ENCODE measurements at places on chromosomes 7 and 10. TPM values are rescaled to one million over a fixed set of nuclear protein-coding genes. Genes with fewer than 3 reads are reported as not detected.

The SDK1 gene
- 0.06 TPM for total RNA-seq

The PRR15 gene
- not detected for total RNA-seq

DNA sequence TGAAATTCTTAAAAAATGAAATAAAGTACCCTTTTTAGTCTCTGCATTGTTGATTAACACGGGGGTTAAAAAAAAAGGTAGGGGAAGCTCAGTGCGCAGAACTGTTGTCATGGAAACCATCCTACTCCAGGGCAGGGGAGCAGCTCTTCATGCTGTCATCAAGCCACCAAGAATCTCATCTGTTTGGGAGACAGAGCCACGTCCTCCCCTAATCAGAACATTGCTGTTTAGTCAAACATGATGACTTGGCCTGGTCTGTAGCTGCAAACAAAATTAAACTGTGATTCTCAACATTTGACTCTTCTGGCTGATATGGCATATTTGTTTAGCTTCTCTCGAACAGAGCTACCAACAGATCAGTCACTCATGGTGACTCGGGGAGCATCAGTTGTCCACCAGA lies 254.4 kb upstream of the KLF14 start:
- H3K36me3 ChIP-seq: peaks cover 34% of the 10 kb centered on the region
- peaks cover 69% of the 10 kb centered on the region for H3K4me1 ChIP-seq
- no peak overlapping the region for H3K4me3 ChIP-seq
- ATAC-seq: peak; percentile 80
- no peaks in the 10 kb centered on the region for H3K27me3 ChIP-seq

- peak overlapping the region; percentile 72 for H3K27ac ChIP-seq
- H3K36me3 ChIP-seq: peaks cover 47% of the 10 kb centered on the region
- H3K4me1 ChIP-seq: peaks cover 19% of the 10 kb centered on the region
- no peak for ATAC-seq
- H3K4me3 ChIP-seq: no peak overlapping the region
Observed at GRCh38 chr10:73855413-73855812, 18.9 kb downstream of the CAMK2G start.

The PVRIG gene
- total RNA-seq: 28.5 TPM

DNA sequence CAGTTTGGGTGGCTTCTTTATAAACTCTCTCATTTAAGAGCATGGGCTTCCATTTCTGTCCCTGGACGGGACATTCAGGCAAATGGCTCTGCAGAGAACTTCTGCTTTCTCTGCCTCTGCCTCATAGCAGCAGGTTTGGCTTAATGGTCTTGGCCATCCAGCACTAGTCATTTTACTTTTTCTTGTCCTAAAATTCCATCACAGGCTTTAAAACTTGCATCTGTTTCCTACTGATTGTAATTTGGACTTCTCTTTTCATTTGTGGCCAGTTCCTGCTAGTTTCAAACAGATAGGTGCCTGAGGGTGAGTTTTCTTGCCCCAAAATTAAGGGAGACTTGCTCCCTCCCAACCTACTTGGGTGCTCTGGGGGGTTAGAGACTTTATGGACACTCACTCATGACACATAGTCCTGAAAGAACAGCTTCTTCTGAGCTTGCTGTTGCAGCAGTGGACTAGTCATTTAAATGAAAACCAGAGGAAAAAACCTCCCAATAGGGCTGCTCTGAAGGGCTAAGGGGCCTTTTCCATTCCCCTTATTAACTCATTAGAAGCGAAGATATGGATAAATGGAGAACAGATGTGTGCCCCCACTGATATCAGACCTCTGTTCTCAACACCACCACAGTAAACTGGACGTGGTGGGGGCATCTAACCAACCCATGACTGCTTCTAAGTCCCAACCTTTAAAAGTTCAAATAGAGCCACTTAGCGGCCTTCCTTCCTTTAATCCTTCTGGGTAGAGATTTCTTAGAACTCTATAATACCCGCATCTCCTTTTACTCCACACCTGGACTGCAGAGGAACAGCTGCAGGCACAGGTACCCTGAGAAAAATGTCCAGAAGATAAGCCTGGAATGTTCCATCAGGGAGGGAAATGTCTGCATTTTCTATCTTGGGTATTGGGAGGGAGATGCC lies 38.8 kb downstream of the SVOPL start:
- no peak for ATAC-seq
- H3K36me3 ChIP-seq: no peaks in the 10 kb centered on the region
- H3K27me3 ChIP-seq: peaks cover 46% of the 10 kb centered on the region

The PON1 gene
- total RNA-seq: not detected

DNA sequence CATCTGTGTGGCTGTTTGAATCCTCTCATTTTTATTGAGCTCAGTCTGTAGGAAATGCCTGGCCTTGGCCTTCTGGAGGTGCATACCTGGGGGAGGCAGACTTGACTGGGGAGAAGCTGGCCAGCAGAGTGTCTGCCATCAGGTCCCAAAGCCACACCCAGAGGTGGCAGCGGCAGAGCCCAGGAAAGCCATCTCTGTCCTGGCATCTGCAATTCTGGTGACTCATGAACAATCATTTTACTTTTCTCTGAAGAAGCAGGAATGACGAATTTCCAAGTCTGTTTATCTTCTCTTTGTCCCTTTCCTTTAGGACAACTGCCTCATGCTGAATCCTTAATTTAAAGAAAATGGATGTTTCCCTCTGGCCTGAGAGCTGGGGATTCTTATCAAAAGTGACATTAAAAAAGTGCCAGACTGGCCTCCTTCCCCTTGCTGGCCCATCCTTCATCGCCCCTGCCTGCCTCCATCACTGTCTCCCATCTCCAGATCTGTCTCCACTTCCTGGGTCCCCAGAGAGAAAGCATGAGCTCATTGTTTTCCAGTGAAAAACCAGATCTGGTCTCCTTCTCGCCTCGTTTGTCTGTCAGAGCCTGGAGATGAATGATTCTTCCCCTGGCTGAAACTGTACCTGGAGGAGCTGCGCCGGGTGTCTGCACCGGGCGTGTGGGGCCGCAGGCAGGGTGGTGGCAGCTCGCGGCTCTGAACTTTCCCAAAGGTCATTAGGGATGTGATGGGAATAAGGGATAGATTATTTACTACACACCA lies 124.5 kb downstream of the TMEM178B start:
- peaks cover 3% of the 10 kb centered on the region for H3K27me3 ChIP-seq
- H3K4me3 ChIP-seq: no peak overlapping the region
- ATAC-seq: no peak
- no peaks in the 10 kb centered on the region for H3K36me3 ChIP-seq

The SPDYE1 gene
- total RNA-seq: not detected

The ARMS2 gene
- not detected for total RNA-seq

DNA sequence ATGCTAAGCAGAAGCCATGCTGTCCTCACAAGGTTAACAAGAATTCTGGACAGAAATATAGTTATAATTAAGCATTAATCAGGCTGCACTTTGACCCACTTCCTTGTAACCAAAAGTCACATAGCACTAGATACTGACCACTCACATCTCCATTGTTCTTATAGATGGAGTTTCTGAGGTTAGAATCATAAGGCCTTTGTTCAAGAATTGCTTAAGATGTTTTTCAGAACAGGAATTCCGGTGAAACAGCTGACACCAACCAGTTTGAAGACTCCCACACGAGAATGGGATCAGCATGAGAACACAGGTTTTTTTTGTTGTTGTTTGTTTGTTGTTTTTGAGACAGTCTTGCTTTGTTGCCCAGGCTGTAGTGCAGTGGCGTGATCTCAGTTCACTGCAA lies 488.3 kb upstream of the NRP1 start:
- ATAC-seq: no peak
- no peaks in the 10 kb centered on the region for H3K36me3 ChIP-seq
- H3K27me3 ChIP-seq: no peaks in the 10 kb centered on the region

- H3K36me3 ChIP-seq: peaks cover 24% of the 10 kb centered on the region
- H3K27ac ChIP-seq: peak overlapping the region; percentile 75
- peaks cover 18% of the 10 kb centered on the region for H3K27me3 ChIP-seq
- peak overlapping the region; percentile 77 for H3K4me3 ChIP-seq
Observed at GRCh38 chr10:102407425-102408130, 11.0 kb downstream of the PSD start.

The SPRN gene
- not detected for total RNA-seq

The CTAGE8 gene
- 0.28 TPM for total RNA-seq

The FLNC gene
- 0.02 TPM for total RNA-seq

- H3K4me3 ChIP-seq: no peak overlapping the region
- ATAC-seq: no peak
- peaks cover 8% of the 10 kb centered on the region for H3K27me3 ChIP-seq
- no peaks in the 10 kb centered on the region for H3K36me3 ChIP-seq
- no peaks in the 10 kb centered on the region for H3K4me1 ChIP-seq
Observed at GRCh38 chr7:142569851-142570250, 179.4 kb upstream of the PRSS1 start.

The CHCHD2 gene
- total RNA-seq: 792 TPM

DNA sequence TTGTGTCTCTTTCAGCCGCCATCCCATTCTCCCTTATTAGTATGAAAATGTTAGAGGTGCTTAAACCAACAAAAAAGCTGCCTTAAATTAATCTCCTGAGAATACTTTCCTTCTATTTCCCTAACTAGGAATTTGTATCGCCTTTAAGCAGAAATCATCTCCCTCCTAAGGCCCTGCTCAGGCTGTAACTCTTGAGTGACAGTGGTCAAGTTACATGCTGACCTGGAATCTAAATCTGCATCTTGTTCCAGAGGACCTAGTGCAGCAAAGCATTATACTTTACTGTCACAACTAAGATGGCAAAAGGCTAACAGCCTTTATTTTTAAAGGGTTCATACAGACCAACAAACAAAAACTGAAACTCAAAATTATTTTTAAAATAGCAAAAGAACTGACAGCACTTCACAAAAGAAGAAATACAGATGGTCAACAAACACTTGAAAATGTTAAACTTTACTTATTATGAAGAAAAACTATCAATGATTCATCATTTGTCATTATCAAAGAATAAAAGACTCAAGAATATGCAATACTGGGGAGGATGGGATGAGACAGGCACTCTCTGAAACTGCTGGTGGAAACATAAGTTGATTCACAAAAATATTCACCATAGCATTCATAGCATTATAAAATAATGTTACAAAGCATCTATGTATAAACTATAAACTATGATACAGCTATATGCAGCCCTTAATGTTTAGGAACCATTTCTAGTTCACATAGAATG lies 11.0 kb downstream of the CYREN start:
- peak overlapping the region; percentile 91 for H3K27ac ChIP-seq
- ATAC-seq: peak; percentile 62
- H3K4me1 ChIP-seq: peaks cover 30% of the 10 kb centered on the region
- H3K36me3 ChIP-seq: peaks cover 71% of the 10 kb centered on the region

- peaks cover 38% of the 10 kb centered on the region for H3K36me3 ChIP-seq
- H3K27ac ChIP-seq: peak overlapping the region; percentile 87
- peak overlapping the region; percentile 61 for H3K4me3 ChIP-seq
- peak; percentile 64 for ATAC-seq
- no peaks in the 10 kb centered on the region for H3K27me3 ChIP-seq
Observed at GRCh38 chr7:139771001-139771956, 6.5 kb downstream of the HIPK2 start.

- H3K27me3 ChIP-seq: peaks cover 11% of the 10 kb centered on the region
- no peak for ATAC-seq
- H3K36me3 ChIP-seq: no peaks in the 10 kb centered on the region
- no peaks in the 10 kb centered on the region for H3K4me1 ChIP-seq
- no peak overlapping the region for H3K27ac ChIP-seq
Observed at GRCh38 chr7:26944501-26945358, 80.3 kb upstream of the SKAP2 start.

DNA sequence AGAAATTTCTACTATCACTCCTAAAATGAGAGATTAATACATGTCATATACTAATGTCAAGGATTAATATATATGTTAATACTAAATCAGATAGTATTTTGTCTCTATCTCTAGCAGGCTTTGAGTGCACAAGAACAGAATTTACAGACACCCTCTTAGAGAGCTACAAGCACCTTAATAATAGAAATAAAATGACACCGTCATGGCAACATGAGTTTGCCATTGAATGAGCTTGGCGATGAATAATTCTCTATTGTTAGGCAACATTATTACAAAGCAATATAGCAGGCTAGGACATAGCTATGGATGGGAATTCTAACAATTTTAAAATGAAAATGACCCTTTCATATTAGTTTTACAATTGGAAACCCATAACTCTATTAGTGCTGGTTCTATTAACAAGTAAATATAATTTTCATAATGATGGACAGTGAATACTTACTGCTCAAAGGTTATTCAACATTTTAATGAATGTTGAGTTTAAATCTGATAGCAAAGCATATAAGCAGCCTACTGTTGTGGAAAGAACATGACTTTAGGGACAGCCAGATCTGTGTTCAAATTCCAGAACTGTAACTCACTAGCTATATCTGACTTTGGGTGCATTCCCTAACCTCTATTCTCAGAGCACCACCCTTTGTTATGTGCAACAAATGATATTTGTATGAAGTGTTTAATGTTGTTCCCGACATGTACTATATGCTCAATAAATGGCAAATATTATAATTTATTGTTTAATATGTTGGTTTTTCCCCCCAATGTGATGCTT lies 184.5 kb upstream of the DKK1 start:
- no peaks in the 10 kb centered on the region for H3K4me1 ChIP-seq
- H3K36me3 ChIP-seq: no peaks in the 10 kb centered on the region
- no peak overlapping the region for H3K27ac ChIP-seq
- ATAC-seq: no peak

GRCh38 chr7:34672430-34672829 lies 14.4 kb downstream of the NPSR1 start:
- no peak overlapping the region for H3K27ac ChIP-seq
- H3K36me3 ChIP-seq: no peaks in the 10 kb centered on the region
- H3K4me3 ChIP-seq: no peak overlapping the region

DNA sequence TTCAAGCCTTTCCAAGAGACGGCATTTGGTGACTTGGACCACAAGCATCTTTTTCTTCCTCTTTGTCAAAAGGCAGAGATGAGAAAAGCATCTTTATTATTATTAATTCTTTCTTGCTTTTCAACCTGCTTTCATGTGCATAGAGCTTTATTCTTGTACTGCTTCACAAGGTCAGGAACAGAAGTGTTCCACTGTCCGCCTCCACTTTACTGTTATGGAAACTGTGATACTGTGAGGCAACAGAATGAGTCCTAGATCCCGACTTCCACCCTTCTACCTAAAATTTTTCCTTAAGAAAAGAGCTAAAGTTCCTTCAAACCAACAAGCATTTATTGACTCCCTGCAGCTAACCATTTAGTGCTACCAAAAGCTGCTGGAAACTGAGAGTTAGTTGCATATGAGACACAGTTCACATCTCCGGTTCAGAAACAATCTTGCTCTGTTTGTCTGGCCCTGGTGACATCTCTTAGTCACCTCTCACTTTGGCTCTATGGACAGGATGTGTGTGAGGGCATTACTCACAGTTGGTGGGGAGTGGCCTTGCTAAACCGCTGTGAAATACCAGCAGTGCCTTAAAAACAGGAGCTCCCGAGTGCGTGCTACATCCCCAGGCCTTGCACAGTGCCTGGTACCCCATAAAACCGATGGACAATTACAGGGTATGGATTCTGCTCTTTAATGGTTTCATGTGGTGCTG lies 77.1 kb upstream of the TRIL start:
- no peaks in the 10 kb centered on the region for H3K27me3 ChIP-seq
- peak; percentile 78 for ATAC-seq
- no peaks in the 10 kb centered on the region for H3K36me3 ChIP-seq

- H3K4me1 ChIP-seq: no peaks in the 10 kb centered on the region
- peaks cover 17% of the 10 kb centered on the region for H3K27me3 ChIP-seq
- no peak for ATAC-seq
- no peak overlapping the region for H3K4me3 ChIP-seq
Observed at GRCh38 chr7:18102576-18102975, 74.9 kb upstream of the PRPS1L1 start.

GRCh38 chr10:25786899-25787298 lies 147.1 kb upstream of the MYO3A start:
- H3K27ac ChIP-seq: no peak overlapping the region
- H3K27me3 ChIP-seq: peaks cover 11% of the 10 kb centered on the region
- no peaks in the 10 kb centered on the region for H3K4me1 ChIP-seq
- no peak for ATAC-seq
- H3K36me3 ChIP-seq: no peaks in the 10 kb centered on the region
- no peak overlapping the region for H3K4me3 ChIP-seq

The TEX36 gene
- total RNA-seq: not detected

The GRM3 gene
- not detected for total RNA-seq

All from activated T-helper 17 cell treated with anti-CD3 and anti-CD28 coated beads, Interleukin-2, amount 50 U/mL, for 72 hours (primary cell).